ENCODE measurements at places on chromosomes 1 and 21. TPM values are rescaled to one million over a fixed set of nuclear protein-coding genes. Genes with fewer than 3 reads are reported as not detected.

- no peaks in the 10 kb centered on the region for H3K36me3 ChIP-seq
- no peak overlapping the region for H3K27ac ChIP-seq
- peak; percentile 11 for DNase-seq
- no peak overlapping the region for H3K4me3 ChIP-seq
- H3K4me1 ChIP-seq, result peaks cover 5% of the 10 kb centered on the region
Measured at GRCh38 chr21:15688809-15689208, 41.0 kb upstream of the USP25 start.

Gene MEF2D
- polyA plus RNA-seq, result 4.2 TPM

DNA sequence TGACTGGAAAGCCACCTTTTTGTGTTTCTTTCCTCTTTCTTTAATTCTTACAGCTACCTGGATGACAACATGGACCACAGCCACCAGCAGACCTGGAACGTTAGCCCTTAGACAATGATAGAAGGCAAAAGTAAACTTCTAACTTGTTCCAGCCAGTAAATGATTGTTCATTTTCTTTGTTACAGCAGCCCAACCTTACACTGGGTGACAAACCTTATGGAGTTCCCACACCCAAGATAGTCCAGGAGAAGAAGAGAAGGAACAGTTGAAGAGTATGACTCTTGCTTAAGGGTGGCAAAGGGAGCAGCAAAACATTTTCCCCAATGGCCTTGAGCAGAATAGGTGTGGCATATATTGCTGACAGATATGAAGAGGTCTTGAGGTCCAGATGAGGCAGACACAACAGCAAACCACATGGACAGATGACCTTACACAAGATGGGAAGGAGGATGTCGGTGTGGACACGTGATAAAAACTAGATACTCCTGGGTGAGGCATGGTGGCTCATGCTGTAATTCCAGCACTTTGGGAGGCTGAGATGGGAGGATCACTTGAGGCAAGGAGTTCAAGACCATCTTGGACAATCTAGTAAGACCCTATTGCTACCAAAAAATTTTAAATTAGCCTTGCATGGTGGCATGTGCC lies 11.8 kb upstream of the FAM76A start:
- DNase-seq, result no peak
- H3K4me1 ChIP-seq, result no peaks in the 10 kb centered on the region
- H3K4me3 ChIP-seq, result no peak overlapping the region
- H3K27me3 ChIP-seq, result no peaks in the 10 kb centered on the region
- H3K36me3 ChIP-seq, result no peaks in the 10 kb centered on the region
- no peak overlapping the region for H3K27ac ChIP-seq

- no peak overlapping the region for H3K27ac ChIP-seq
- no peaks in the 10 kb centered on the region for H3K36me3 ChIP-seq
- H3K27me3 ChIP-seq, result no peaks in the 10 kb centered on the region
- no peaks in the 10 kb centered on the region for H3K4me1 ChIP-seq
- H3K4me3 ChIP-seq, result no peak overlapping the region
Measured at GRCh38 chr1:22761101-22761500, 50.5 kb downstream of the EPHB2 start.
